ENCODE measurements at places on chromosomes 5 and 9.
A peak's percentile ranks its signal among the peaks of the same experiment; 100 is the strongest.

GRCh38 chr5:104526866-104527265, 964.3 kb upstream of the NUDT12 start:
- no peak for DNase-seq

DNA sequence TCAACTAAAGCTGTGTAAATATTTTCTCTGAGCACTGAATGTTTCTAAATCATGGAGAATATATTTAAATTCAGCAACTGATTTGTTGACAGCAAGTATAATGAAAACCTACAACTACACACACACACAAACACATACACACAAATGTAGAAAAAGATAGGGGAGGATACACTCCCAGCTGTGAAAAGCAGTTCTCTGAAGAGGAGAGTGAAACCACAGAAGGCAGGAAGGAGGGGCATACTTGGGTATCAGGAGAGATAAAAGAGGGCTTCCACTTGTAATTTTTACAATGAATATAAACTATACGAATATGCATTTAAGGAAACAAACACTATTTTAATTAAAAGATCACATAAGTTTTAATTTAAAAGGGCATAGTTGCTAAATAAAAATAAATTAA, 227.8 kb upstream of the SLC24A2 start:
- no peak for DNase-seq

DNA sequence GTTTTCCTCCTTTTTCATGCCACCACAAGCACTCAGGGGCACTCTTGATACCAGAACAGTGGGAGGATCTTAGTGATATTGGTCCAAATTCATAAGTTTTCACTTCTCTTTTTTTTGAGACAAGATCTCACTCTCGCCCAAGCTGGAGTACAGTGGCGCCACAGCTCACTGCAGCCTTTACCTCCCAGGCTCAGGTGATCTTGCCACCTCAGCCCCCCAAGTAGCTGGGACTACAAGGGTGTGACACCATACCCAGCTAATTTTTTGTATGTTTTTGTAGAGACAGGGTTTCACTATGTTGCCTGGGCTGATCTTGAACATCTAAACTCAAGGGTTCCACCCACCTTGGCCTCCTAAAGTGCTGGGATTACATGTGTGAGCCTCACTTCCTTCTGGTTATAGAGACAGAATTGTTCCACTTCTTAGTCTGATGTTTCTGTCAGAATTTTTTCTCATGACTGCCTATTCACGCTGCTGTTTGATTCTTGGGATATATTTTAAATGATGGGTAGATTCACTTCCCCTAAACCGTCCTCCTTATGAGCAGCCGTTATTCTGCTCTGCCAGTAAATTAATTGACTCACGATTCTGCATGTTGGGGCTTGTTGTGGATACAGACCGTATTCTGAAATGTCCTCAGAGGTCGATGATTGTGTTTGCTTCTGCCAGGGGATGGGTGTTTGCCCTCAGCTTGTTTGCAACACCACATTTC, 30.8 kb downstream of the MTAP start:
- DNase-seq, result no peak

- DNase-seq, result no peak
Measured at GRCh38 chr5:4572311-4573100, 567.6 kb upstream of the ADAMTS16 start.

- peak; percentile 46 for DNase-seq
Measured at GRCh38 chr9:99807276-99807852, 14.3 kb upstream of the NR4A3 start.

- DNase-seq, result no peak
Measured at GRCh38 chr9:19119801-19120440, 7.4 kb downstream of the PLIN2 start.

DNA sequence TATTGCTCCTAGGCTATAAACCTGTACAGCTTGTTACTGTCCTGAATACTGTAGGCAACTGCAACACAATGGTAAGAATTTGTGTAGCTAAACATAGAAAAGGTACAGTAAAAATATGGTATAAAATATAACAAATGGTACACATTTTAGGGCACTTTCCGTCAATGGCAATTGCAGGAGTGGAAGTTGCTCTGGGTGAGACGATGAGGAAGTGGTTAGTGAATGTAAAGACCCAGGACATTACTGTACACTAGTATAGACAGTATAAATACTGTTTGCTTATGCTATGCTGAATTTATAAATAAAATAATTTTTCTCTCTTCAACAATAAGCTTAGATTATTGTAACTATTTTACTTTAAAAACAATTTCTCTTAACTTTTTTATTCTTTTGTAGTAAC, 15.6 kb upstream of the ADRB2 start:
- no peak for DNase-seq
